Activated naive CD4-positive, alpha-beta T cell treated with anti-CD3 and anti-CD28 coated beads for 36 hours (primary cell): ENCODE measurements at places on chromosomes 5 and 9. TPM values are rescaled to one million over a fixed set of nuclear protein-coding genes. Genes with fewer than 3 reads are reported as not detected.

DNA sequence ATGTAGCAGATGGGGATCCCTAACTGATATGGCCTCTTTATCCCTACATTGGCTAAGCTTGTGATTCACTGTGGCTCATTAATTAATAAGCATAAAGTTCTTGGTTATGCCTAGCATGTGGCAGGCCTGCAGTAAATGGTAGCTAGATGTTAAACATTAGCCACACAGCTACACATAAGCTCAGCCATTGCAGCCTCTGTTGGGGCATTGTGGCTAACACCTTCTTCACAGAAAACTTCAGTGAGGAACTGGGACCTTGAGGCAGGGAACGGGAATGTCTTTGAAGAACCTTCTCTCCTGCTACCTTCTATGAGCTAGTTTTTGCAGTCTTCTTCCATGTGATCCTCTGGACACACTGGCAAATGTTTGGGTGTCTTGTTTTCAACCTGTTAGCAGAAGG, 338.2 kb downstream of the NTRK2 start:
- DNase-seq, result no peak

DNA sequence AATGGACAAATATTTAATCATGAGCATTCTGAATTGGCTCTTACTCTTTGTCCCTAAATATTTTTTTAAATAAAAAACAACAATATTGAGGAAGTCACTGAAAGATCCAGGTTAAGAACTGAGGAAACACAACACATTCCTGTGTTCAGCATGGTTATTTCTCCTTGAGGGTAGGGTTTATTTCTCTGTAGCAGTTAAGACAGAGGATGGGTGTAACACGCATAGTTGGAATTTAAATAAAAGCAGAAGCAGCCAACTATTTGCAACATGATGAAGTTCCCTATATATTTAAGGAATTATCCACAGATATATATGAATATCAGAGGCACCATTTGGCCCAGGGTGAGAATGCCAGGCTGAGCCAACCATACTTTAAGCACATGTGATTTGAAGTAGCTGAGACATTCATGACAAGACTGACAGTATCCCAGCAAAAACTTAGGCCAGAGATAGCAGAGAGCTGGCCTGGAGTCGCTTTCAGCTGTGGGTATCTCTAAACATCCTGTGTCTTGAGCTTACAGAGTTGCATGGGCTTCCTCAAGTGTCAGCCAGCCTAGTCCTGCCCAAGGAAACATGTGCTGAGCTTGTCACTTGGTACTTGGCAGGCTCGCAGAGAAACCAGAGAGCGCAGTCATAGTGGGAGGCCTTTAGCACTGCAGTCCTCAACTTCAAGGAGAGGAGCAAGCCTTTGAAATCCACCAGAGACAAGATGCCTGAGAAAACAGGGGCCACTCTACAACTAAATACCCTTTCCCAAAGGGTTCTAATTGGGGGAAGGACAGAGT, 43.6 kb downstream of the SEMA5A start:
- DNase-seq, result no peak

DNA sequence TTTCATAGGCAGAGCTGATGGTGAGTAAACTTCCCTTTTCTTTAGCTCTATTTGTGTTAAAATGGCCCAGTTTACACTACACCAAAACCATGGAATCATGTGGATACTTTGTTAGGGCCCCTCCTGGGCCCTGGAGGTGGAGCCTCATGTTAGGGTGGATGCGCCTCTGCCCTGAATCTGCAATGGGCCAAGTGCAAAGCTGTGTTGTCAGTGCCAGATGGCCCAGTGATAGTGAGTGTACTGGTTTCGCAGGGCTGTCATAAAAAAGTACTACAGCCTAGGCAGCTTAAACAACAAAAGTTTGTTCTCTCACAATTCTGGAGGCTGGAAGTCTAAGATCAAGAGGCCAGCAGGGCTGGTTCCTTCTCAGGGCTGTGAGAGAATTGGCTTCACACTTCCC, 64.8 kb downstream of the HSPA4 start:
- DNase-seq, result no peak

GRCh38 chr9:115341426-115341825, 223.5 kb upstream of the TNC start:
- DNase-seq, result no peak

GRCh38 chr9:13034694-13035002, 244.8 kb downstream of the MPDZ start:
- no peak for DNase-seq

LRSAM1 gene
- 9.9 TPM for total RNA-seq

DNA sequence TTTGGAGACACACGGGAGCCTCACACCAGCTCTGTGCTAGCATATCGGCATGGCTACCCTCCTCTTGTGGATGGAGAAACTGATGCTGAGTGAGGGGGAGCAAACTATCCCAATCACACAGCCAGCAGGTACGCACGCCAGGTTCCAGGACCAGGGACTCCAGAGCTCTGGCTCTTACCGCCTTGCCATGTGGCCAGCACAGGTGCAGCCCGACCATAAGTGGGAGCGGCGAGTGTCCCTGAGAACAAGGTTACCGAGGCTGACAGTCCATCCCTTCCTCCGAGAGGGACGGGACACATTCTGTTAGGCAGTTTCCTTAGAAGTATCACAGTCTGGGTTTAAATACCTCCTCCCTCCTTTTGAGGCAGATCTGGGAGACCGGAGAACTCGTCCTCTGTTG, 86.0 kb downstream of the PAX5 start:
- DNase-seq, result no peak
